Motor neuron (in vitro differentiated cells): ENCODE measurements at places on chromosomes 2 and 18.

DNA sequence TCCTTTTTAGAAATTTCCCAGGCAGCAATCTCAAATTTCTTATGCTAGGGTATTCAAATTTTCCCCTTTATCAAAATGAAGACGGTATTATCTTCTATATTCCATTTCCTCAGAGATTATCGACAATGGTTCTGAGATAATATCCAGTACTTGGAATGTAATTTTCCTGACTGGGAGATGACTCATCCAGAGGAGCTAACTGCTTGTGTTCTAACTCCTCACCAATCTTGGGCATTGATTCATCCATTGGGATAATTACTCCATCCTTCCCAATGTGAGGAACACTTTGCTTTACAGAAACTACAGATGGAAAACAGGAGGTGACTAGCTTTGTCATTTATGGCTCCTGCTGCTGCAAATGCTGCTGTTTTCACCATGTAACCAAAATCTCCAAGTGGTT lies 239.4 kb upstream of the LYPD1 start:
- no peak for ATAC-seq

GRCh38 chr2:15791294-15791693 lies 149.1 kb upstream of the MYCN start:
- no peak for ATAC-seq

DNA sequence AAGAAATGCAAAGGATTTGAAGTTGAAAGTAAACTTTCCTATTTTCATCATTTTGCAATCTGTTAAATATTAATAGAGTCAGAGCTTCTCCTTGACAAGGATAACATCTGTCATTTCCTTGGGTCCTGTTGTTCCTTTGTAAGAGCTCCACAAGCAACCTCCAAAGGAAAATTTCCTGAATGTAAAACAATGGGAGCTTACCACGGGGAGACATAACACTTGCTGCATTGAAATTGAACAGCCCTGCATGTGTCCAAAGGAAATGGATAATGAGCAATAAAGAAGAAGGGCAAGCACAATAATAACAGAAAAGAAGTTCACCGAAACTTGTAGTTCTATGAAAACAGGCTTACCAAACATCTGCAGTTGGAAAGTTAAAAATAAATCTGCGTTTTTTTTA lies 42.0 kb upstream of the SCG2 start:
- no peak for ATAC-seq

DNA sequence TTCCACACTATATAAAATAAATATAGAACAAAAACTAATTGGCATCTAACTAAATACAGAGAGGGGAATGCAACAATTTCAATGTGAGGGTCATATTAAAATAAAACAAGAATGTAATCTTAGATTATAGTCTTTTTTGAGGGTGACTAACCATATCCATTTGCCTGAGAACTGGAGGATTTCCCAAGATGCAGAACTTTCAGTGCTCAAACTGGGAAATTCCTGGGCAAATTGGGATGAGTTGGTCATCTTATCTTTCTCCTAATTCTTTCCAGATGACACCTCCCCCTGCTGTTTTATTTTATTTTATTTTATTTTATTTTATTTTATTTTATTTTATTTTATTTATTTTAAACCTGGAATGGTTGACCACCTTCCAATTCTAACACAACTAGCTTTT lies 846.2 kb downstream of the SLC4A3 start:
- no peak for ATAC-seq

- ATAC-seq: no peak
Measured at GRCh38 chr18:13268158-13269012, 49.8 kb downstream of the LDLRAD4 start.

DNA sequence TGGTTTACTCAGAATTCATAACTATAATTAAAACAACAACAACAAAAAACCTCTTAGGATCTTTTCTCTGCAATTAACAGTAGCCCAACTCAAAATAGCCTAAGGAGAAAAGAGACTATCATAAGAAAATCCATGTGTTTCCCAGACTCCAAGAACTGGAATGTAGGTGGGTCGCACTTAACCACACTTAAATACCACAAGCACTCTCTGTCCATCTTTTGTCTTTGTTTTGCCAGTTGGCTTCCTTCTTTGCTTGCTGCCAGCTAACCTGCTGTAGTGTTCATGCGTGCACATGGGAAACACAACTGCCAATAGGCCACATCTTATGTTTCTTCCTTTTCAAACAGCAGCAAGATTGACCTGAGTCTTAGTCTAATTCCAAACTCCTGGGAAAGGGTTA lies 24.1 kb upstream of the ACVR1 start:
- no peak for ATAC-seq

- no peak for ATAC-seq
Measured at GRCh38 chr2:46369783-46370182, 72.6 kb downstream of the EPAS1 start.

GRCh38 chr18:69402533-69402989 lies 1.9 kb downstream of the DOK6 start:
- no peak for ATAC-seq

DNA sequence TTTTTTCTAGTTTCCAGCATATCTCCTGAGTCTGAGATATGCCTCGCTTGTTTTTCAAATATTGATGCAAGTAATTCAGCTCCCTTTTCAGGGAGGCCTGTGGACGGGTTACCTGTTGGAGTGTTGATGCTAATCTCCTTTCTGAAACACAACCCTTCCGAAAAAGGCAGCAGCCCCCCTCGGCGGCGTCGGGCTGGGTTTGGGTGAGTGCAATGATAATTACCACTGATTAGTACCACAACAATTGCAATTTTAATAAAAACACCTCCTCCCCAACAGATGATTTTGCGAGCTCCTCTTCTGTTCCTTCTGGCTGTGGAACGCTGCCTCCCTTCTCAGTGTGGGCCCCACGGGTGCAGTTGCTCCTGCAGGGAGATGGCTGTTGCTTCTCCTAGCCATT lies 66.3 kb downstream of the PTGR3 start:
- ATAC-seq: no peak

GRCh38 chr18:63085611-63086010 lies 234.0 kb downstream of the BCL2 start:
- no peak for ATAC-seq

DNA sequence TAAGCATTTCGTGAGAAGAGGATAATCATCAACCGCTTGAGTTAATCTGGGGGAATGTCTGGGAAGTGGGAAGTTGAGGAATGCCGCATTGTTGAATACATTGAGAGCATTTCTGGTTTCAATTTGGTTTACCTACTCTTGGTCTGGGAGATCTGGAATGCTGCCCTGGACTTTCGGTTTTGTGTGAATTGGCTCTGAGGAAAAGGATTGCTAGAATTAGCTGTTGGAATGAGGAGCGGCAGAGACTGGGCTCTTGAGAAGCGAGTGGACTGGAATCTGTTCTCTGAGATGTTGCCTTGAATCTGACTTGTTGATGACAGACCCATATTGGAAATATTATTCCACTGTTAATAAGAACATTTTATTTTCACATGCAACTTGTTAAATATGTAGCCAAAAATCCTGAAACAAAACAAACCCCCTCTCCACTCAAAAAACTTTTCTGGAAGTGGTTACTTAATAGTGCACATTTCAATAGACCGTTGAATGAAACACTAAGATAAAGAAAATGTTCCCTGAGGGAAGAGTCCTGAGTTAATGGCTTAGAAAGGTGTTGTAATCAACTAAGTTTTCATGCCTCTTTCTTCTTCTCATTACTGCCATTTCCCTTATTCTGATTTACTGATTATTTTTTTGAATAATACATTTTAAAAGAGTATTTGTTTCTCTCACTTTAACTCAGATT lies 50.8 kb downstream of the PTPRM start:
- ATAC-seq: no peak

DNA sequence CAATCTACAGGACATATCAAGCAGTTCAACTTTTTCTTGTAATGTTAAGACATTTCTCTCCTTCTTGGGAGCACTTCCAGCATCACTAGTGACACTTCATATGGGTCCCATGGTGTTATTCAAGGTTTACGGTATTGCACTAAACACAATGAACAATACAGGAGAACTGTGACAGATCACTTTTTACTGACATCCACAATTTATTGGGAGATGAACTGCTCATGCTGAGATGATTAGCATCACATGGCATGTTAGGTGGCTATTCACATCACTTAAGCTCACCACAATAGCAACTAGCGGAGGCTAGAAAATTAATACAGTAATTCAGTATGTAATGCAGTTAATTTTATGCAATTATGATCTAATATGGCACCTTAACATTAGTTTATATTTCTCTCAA lies 264.4 kb downstream of the ERBB4 start:
- ATAC-seq: no peak

GRCh38 chr2:238237431-238238135 lies 2.3 kb downstream of the HES6 start:
- ATAC-seq: no peak

DNA sequence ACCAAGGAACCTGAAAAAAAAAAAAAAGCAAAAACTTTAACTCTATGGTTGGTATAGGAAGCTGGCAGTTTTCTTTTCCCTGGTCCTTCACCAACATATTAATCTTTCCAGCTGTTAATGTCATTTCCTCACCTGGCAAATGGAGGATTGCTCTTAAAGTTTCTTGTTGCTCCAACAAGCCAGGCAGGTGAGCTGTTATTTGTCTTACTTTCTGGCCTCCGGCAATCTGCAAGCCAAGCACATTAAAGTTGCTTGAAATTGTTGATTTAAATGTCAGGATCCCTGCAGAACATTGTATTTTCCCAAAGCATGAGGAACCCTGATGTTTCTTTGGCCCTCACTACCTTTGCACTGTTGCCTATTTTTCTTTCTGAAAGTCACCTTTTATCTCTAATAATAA lies 664.9 kb downstream of the METTL4 start:
- no peak for ATAC-seq

- peak; percentile 53 for ATAC-seq
Measured at GRCh38 chr2:100283724-100284501, 38.4 kb downstream of the LONRF2 start.

GRCh38 chr2:9984871-9985480 lies 33.5 kb downstream of the GRHL1 start:
- ATAC-seq: no peak

DNA sequence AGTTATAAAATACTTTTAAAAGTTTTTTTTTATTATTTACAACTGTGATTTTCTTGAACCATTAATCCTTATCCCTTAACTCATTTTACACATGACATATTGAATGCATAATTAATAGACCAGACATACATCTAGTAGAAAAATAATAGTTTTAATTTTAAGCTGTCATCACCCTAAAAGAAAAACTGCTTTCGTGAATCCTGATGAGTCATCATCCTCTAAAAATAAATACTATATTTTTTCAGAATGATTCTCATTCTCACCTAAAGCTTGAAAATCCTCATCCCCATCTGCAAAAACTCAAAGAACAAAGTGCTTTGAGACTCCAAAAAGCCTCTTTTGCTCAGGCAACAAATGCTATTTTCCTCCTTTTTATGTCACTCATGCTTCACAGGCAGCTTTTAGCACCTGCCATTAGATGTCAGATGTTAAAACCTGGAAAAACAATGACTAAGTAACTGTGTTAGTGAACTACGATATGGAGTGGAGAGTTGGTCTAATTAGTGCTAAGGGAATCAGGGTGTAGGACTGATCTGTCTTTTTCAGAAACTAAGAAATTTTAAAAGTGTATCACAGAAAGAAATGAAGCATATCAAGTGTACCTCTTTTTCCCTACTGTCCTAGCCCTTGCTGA lies 297.6 kb downstream of the TMX3 start:
- peak; percentile 12 for ATAC-seq

DNA sequence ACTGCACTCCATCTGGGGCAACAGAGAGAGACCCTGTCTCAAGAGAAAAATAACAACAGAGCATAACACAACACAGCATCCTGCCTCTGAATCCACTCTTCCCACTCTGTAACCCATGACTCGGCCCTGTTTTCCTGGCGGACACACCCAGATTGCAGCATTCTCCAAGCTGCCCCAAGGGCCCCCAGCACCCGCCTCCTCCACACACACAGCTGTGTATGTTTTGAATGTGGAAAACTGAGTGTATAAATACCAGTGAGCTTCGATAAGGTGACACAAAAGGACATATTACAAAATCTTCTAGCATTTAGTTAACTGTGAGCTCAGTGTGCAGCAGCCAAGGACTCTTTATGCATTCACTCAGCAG lies 13.0 kb downstream of the IMPA2 start:
- ATAC-seq: peak; percentile 35

DNA sequence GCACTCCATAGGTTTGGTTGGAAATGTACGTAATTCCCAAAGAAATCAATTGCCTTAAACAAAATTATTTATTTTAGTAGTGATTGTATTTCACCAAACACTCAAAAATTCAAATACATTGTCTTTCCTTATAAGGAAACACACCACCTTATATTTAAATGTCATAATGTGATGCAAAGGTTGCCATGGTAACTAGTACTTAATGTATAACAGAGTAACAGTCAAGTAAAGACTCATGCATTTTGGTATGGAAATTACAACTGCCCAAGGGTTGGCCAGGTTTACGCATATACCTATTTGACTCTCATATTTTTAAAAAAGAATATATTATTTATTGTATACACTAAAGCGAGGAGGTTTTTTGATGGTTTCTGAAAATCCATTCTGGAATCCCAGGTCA lies 231.2 kb downstream of the TCF4 start:
- no peak for ATAC-seq

DNA sequence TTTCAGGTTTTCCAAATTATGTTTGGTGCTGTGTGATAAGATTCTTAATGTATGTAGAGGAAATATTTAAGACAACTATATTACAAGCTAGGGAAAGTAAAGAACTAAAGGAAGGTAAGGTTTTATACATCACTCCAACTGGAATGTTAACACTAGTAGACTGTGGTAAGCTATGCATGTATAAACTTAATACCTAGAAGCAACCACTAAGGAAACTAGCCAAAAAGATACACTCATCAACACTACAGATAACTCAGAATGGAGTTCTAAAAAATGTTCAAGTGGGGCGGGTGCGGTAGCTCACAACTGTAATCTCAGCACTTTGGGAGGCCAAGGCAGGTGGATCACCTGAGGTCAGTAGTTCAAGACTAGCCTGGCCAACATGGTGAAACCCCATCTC lies 37.8 kb upstream of the MALL start:
- no peak for ATAC-seq

GRCh38 chr2:54726940-54727339 lies 3.5 kb downstream of the EML6 start:
- no peak for ATAC-seq

DNA sequence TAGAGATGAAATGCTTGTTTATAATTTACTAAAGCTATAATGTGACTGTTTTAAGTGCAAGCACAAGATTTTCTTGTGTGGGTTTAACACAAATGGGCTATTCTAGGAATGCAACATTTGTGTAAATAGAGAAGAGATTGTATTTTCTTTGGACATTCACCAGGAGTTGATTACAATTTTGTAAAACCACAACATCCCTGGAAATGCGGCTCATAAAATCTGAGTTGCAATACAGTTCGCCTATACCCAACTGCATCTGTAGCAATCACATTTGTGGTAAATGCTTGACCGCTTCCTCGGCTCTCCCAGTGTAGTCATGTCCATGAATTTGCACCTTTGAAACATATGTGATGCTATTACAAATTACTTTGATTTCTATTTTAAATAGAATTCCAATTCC lies 348.7 kb upstream of the CDH20 start:
- no peak for ATAC-seq
